ENCODE measurements at places on chromosomes 13 and 19.
A peak's percentile ranks its signal among the peaks of the same experiment; 100 is the strongest.

DNA sequence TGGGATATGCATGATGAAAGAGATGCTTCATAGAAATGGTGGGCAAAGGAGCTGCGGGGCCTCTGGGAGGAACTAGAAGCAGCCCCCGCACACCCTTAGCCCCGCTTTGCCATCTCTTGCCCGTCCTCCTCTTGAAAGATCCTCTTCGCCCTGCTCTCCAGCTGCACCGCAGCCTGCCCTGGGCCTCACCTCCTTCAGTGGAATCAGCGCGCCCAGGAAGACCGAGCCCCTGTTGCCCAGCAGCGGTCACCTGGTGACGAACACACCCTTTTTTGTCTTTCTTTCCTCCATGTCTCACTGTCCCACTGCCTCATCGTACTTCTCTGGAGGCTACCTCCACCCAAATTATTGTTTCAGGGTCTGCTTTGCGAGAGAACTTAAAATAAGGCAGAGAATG, 807.6 kb downstream of the UQCRFS1 start:
- no peak for DNase-seq

DNA sequence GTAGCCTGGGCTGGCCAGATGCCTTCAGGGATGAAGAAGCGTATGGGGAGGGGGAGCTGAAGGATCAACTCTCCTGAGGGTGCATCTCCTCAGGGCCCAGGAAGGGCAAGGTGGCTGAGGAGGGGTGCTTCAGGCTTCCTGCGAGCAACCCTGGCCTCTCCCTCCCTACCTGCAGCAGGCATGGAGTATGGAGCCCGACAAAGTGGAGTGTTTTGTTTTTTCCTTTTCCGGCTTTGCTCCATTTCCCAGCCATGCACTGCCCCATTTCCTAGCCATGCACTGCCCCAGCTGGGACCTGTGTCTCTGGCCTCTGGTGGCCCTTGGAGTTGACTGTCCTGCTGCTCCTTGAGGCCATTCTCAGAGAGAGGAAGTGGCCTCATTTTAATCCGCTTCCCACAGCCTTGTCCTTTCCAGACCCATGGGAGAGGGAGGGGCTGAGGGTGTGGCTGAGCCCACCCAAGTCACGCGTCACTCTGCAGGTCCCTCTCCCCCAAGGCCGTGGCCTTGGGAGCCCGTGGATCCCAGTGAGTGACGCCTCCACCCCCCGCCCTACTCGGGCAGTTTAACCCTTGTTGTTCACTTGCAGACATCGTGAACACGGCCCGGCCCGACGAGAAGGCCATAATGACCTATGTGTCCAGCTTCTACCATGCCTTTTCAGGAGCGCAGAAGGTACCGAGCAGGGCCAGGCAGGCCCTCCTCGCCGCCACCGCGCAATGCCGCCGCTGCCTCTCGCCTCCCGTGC, 34.4 kb downstream of the CAPN12 start:
- no peak for DNase-seq

- peak; percentile 95 for DNase-seq
These were observed 3.2 kb downstream of the EPOR start for GRCh38 chr19:11380653-11381537.

- peak; percentile 55 for DNase-seq
These were observed 60.7 kb downstream of the MCF2L start for GRCh38 chr13:113029487-113030258.

- DNase-seq = no peak
These were observed 106.0 kb downstream of the STK24 start for GRCh38 chr13:98470920-98471319.

DNA sequence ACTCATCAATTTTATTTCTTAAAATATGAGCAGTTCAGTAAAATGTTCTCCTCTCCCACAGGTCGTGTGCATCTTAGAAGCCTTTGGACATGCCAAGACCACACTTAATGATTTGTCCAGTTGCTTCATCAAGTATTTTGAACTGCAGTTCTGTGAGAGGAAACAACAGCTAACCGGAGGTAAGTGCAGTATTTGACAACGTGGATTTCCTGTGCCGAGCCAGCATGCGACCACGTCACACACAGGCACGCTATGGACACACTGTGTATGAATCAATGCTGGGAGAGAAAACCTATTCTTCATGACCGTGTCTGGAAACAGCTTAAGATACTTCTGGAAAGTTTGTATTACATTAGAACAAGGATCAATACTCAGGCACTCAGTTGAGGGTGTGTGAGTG, 268.5 kb downstream of the MYO16 start:
- peak; percentile 85 for DNase-seq

DNA sequence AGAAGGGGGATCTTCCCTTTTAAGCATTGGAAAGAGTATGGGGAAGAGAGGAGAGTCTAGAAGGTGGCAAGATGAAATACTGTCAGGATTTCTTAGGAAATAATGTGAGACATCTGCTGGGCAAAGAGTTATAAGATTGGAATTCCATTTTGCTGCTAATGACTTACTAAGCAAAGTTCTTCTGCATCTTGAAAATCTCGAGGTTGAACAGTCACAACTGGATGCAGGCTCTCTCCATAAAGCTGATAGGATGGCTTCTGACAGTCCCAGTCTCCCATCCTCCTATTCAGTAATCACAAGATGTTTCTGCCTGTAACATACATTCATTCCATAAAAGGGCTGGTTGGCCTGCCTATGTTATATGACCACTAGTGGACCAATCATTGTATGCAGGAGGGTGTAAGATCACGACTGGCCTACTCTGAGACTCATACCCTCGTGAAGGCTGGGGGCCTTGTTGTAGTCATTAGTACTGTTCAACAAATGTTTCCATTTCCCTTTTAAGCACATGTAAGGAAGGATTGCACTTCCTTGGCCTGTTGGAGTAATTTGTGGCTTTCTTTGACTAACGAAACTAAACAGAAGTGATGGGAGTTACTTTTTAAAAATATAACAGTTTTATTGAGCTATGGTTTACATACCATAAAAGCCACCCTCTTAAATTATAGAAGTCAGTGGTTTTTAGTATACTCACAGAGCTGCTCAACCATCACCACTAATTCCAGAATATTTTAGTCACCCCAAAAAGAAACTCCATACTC, 45.0 kb upstream of the TDRD3 start:
- DNase-seq = no peak

GRCh38 chr19:4328243-4328990, 10.2 kb downstream of the STAP2 start:
- peak; percentile 89 for DNase-seq

GRCh38 chr19:23346696-23347095, 48.6 kb downstream of the ZNF91 start:
- no peak for DNase-seq

GRCh38 chr13:109821103-109821502, 34.7 kb upstream of the IRS2 start:
- DNase-seq = no peak

DNA sequence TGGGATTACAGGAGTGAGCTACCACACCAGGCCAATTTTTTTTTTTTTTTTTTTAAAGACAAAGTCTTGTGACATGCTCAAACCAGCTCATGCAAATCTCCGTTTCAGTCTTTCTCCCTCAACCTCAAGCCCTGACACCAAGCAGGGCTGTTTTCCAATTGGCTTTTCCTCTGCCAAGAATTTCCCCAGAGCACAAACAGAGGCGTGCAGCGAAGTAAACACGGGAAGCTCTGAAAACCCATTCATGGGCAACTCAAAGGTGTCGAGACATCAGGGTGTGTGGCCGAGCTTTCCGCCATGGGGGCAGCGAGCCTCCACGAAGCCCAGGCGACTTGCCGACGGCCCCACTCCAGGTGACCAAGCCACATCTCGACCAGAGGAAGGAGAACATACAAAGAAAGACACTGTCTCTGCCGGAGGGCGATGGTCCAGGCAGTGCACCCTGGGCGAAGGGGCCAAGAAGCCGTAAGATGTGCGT, 70.0 kb downstream of the INSR start:
- DNase-seq = no peak

- no peak for DNase-seq
These were observed 62.8 kb upstream of the DOCK9 start for GRCh38 chr13:99040536-99041131.

GRCh38 chr13:27130979-27131623, 40.5 kb downstream of the USP12 start:
- DNase-seq = peak; percentile 49

GRCh38 chr19:30518965-30519606, 146.9 kb downstream of the ZNF536 start:
- DNase-seq = no peak

- no peak for DNase-seq
These were observed 7.9 kb downstream of the SPATA13 start for GRCh38 chr13:24168392-24168750.

GRCh38 chr13:65605396-65605795, 1624.7 kb downstream of the PCDH9 start:
- no peak for DNase-seq

DNA sequence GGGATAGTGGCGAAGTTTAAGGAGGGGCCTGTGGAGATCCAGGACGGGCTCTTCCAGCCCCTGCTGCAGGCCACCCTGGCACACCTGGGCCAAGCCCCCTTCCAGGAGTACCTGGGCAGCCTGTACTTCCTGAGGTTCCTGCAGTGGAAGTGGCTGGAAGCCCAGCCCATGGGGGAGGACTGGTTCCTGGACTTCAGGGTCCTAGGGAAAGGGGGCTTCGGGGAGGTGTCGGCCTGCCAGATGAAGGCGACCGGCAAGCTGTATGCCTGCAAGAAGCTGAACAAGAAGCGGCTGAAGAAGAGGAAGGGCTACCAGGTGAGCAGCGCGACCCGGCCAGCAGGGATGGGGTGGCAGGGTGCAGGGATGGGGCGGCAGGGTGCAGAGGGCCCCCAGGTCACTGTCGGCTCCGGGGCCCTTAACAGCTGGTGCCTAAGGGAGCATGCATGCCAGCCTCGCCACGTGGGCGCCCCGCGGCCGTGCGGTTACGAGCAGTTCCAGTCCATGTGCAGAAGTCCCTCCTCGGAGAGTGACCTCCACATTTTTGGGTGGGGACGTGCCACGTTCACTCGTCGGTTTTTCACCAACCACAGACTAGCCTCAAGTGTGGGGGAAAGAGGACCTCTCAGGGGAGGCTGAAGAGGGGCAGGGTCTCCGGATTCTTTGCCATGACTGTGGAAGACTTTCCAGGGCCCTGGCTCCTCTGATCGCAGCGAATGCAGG, 912 bp downstream of the GRK1 start:
- no peak for DNase-seq

GRCh38 chr13:79393564-79394249, 12.3 kb downstream of the RBM26 start:
- DNase-seq = peak; percentile 75

DNA sequence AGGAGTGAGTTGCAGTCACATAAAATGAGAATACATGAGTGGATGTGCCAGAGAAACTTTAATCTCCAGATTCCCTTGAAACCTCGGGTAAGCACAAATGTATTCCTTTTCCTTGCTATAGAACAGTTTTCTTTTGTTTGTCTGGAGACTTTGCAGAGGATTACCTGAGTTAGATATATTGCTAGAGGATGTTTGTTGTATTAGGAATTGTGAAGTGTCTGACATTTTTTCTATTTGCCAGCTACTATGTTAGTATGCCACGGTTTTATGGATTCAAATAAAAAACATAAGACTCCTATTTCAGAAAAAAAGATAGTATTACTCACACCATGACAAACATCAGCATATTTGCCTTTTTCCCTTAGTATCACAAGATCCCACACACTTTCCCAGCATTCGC, 844.9 kb upstream of the SLITRK5 start:
- no peak for DNase-seq

GRCh38 chr19:15672580-15673175, at the start of gene CYP4F12:
CYP4F12 (plus strand) TSS chr19:15673087; CDS start chr19:15673530, 443 bp downstream.
- DNase-seq = no peak

DNA sequence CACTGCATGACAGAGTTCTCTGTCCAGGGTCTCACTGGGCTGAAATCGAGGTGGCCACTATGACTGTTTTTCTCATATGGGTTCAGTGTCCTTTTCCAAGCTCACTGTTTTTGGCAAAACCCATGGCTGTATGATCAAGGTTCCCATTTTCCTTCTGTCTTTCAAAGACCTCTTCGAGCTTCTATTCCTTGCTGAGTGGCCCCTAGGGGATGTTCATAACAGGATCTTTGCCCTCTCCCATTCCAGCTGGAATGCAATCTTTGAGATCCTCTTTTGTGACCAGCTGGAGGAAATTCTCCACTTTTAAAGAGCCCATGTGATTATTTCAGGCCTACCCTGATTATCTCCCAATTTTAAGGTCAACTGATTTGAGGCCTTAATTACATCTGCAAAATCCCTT, 572.5 kb upstream of the SLC10A2 start:
- DNase-seq = no peak

- DNase-seq = peak; percentile 95
These were observed 982 bp upstream of the DACT3 start for GRCh38 chr19:46661735-46662592.

DNA sequence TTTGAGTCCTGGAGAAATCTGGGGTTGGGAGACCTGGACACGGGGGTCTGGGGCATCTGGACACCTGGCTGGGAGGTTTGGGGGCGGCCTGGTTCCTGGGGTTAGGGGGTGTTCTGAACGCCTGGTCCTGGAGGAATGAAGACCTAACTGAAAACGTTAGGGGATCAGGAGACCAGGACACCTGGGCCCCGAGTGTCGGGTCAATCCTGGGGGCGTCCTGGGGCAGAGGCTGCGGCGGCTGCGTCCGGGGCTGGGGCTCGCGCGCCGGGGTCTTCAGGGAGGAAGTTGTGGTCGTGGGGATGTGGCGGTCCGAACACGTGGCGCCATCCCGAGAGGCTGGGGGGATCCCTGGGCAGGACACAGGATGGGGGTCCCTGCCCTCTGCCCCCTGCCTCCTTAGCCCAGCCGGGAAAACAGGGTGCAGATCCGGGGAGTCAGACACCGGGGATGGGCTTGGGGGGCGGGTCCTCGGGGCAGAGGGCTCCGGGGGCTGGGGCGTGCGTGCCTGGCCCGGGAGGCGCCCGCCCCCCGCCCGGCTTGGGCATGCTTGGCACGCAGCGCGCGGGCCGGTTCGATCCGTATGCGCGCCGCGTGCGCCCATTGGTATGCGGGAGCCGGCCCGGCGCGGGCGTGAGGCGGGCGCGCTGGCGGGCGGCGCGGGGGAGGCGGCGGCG, 632 bp downstream of the NPAS1 start:
- no peak for DNase-seq

DNA sequence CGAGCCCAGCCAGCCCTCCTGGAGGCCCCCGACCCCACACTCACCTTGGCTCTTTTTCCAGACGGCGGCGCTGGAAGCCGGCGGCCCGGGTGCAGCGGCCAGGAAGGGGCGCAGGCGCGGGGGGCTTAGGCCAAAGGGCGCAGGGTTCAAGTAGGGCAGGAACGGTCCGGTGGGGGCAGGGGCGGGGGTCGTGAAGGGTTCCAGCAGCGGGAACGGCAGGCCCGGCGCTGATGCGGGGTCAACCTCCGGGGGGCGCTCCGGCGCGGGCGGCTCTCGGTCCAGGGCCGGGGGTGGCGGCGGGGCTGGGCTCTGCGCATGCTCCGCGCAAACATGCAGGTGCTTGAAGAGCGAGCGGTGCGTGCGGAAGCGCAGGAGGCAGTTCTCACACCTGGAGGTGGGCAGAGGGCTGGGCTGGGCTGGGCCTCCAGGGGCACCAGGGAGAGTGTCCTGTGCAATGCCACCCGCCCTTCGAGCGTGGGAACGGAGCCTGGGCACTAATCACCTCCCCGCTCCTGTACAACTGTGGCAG, 2.3 kb downstream of the ZNF414 start:
- DNase-seq = no peak

- peak; percentile 90 for DNase-seq
These were observed 1.3 kb downstream of the IRF3 start for GRCh38 chr19:49664171-49665035.

GRCh38 chr13:97257800-97258799, 36.0 kb downstream of the MBNL2 start:
- peak; percentile 99 for DNase-seq

- DNase-seq = no peak
These were observed 16.0 kb upstream of the ZNF792 start for GRCh38 chr19:34979819-34980640.

- DNase-seq = no peak
These were observed 859 bp downstream of the ZNF433 start for GRCh38 chr19:12034620-12035019.
